Erythroblast (primary cell): ENCODE measurements at places on chromosomes 5 and 9.
A peak's percentile ranks its signal among the peaks of the same experiment; 100 is the strongest.

- no peak for DNase-seq
These were observed 416.1 kb upstream of the IZUMO3 start for GRCh38 chr9:24961762-24962161.

- no peak for DNase-seq
These were observed 470.4 kb downstream of the ZSWIM6 start for GRCh38 chr5:61802456-61802855.

DNA sequence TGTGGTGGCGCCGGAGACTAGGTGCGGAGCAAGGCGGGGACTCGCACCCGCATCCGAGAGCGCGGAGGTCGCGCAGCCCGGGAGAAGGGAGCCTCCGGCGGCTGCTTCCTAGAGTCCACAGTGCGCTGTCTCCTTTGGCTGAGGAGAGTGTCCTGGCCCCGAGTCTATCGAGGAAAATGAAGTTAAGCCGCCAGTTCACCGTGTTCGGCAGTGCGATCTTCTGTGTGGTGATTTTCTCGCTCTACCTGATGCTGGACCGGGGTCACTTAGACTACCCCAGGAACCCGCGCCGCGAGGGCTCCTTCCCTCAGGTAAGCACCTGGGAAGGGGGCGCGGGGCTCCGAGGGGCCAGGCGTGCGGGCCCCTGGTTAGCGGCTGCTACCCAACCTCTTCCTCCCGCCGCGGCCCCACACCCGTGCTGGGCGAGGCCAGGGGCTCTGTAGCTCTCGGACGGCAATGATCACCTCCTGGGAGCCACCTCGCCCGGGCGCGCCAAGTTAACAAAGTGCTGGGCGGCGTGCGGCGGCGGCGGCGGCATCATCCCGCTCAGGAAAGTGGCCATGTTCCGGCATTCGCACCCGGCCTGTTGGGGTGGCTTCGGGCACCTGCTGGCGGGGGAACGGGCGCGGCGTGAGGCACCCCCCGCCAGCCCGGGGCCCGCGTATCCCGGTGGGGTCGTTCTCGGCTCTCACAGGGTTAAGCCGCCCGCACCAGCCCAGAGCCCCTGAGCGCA lies 681 bp downstream of the MAN2A1 start:
- DNase-seq = peak; percentile 83

DNA sequence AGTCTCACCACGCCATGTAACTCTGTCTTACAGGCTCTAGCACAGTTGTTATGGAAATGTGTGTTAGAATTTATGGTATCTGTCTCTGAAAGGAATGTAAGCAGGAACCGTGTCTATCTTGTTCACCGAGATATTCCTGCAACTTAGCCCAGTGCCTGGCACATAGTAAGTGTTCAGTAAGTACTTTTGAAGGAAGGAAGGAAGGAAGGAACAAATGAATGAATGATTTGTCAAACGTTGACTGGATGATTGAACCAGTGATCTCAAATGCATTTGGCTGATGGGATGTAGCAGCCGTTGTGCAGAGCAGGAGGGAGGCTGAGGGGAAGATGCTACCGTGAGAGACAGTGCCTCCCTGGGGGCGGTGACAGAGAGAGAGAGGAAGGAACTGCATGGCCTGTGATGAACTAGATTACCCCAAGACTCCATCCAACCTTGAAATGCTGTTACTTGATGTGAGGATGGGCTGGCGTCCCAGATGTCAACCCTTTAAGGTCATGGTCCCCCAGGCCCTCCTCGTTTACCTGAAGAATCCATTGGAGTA lies 47.5 kb upstream of the PPARGC1B start:
- no peak for DNase-seq

GRCh38 chr5:163330723-163331668 lies 106.4 kb upstream of the CCNG1 start:
- no peak for DNase-seq

DNA sequence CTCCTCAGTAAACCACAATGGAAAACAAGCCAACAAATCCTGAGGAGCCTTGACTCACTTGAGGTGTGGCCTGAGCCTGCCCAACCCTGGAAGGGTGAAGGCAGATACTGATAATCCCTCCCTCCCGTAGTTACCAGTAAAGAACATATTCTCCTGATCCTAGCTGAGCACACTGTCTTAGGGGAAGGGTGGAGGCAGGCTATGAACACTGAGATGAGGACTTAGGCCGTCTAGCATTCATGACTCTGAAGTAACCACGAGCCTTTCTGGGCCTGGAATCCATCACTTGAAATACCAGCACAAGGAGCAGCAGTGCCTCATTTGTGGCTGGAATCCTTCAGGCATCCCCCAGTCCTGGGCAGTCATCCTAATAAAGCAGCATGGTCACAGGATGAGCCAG lies 124.5 kb upstream of the PRLR start:
- DNase-seq = no peak

DNA sequence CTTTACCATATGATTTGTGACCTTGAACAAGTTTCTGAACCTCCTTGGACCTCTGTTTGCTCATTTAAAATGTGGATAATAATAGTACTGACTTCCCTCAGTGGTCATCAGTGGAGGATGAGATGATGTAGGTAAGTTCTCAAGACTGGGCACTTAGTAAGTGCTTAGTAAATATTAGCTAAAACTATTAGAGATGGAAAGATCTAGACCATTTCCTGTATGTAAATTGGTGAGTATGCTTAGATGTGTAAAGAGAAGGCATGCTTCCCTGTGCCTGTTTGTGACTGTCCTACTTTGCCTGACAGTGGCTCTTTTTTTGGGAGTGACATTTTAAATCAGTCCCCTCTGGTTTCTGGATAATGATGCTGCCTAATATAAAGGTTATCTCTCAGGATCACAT lies 288.1 kb downstream of the GABRB2 start:
- DNase-seq = no peak

- no peak for DNase-seq
These were observed 4.6 kb upstream of the BARX1 start for GRCh38 chr9:93959739-93960154.

GRCh38 chr5:10607666-10608073 lies 43.8 kb downstream of the ANKRD33B start:
- peak; percentile 88 for DNase-seq
